ENCODE measurements at places on chromosomes 5 and 9. TPM values are rescaled to one million over a fixed set of nuclear protein-coding genes. Genes with fewer than 3 reads are reported as not detected.

DNA sequence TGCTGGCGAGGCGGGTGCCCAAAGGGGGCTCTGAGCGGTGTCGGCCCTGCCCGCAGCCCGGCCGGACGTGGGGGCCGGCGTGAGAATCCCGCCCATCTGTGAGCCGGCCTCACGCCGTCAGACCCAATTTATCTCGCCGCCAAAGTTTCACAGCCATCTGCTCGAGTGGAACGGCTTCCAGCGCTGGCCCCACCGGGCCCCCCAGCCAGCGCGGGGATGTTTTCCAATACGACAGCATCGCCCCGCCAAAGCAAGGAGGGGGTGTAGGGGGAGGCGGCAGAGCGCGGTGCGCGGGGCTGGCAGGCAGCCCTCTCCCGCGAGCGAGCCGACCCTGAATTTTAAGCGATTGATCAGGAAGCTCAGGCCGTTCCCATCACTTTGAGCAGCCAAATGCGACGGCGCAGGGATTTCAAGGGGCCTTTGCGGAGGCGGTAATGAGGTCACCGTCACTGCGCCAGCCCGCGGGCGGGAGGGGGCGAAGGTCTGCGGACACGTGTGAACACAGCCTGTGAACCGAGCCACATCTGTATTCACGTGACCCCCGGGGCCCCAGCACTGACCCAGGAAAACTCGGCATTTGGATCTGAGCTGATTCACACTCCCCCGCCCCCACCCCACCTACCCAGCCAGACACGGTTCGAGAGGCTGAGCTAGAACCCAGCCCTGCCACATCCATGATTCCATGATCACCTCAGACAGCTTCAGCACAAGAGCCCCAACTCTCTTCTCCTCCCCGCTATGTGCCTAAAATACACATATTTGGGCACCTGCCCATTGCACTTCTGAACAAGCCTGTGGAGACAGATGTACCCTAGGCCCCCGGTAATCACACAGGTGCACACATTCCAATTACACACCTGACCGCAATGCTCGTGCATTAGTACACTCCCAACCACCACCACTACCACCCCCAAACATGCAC lies 47.8 kb upstream of the PSD2 start:
- DNase-seq, result peak; percentile 76

- no peak for DNase-seq
Observed at GRCh38 chr5:139419226-139420192, 15.6 kb upstream of the SPATA24 start.

GRCh38 chr9:25813478-25813877 lies 135.2 kb upstream of the TUSC1 start:
- no peak for DNase-seq

Gene GPX8
- total RNA-seq, result not detected

Gene GRIN3A
- total RNA-seq, result not detected
